ENCODE measurements at places on chromosomes 4 and X.

- DNase-seq: no peak
Observed at GRCh38 chr4:143406523-143406922, 69.8 kb downstream of the GAB1 start.

- DNase-seq: no peak
Observed at GRCh38 chr4:4633431-4633830, 91.6 kb upstream of the STX18 start.

DNA sequence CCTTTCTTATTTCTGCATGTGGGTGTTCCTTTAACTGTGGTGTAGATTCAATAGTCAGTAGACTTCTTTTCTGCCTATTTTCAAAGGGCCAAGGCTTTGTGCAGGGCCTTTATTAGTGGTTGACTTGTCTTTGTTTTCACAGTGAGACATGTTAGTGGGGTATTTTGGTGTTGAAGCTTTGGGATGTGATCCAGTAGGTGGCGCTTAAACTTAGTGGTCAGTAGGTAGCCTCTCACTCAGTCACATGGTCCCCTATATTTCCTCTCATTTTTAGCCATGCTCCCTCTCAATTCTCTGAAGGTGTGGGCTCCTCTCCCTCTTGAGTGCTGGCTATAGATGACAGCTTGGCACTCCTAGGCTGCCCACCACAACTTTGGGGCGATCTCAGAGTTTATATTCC is 23.4 kb upstream of the SLC10A7 start:
- no peak for DNase-seq

DNA sequence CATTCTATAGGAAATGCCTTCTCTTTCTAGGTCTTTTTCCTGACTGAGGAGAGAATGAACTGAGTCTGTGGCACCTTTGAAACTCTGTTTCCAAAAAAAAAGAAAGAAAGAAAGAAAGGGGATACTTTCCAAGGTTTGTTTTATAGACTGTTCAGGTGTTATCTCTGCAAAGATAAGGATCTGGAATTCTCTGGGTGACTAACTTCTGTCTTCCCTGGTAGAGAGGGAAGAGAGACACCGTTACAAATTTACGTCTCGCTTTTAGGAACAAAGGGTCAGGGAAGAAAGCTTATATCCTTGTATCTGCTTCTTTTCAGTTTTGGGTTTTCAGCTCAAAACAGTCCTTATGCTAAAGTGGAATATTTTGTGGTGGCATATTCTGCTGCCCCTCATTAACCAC is 314.1 kb downstream of the RAPGEF2 start:
- DNase-seq: no peak

GRCh38 chrX:17020356-17020755 is 73.9 kb downstream of the REPS2 start:
- no peak for DNase-seq
